Right renal pelvis (tissue), 4 donors: ENCODE measurements at places on chromosomes 4 and X.

- DNase-seq: no peak
Observed at GRCh38 chr4:1191621-1192020, 19.2 kb upstream of the SPON2 start.

- DNase-seq: no peak
Observed at GRCh38 chr4:94523033-94523580, 71.4 kb downstream of the PDLIM5 start.

- DNase-seq: no peak
Observed at GRCh38 chr4:63904201-63904600, 505.0 kb downstream of the TECRL start.

DNA sequence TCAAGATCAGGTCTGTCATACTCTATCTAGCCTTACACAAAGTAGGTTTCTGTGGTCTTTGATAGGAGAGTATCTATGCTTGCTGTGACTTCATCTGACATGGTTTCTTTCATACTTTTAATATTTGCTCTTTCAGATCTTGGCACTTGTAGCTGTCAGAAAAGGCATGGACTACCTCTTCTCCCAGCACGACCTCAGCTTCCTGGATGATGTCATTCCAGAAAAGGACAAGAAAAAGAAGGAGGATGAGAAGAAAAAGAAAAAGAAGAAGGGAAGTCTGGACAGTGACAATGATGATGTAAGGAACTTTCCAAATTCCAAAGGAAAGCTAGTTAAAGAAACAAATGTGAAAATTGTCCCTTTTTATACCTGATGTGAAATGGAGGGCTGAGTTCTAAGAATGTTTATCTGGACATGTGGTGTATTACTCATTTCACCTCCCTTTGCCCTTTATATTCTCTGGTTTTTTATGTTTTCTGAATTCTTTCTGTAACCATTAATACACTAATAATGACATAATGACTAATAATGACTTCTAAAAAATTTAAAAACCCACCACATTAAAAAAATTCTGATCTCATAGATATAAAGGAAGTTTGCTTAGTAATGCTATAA is 221.2 kb downstream of the SLC4A4 start:
- DNase-seq: no peak

DNA sequence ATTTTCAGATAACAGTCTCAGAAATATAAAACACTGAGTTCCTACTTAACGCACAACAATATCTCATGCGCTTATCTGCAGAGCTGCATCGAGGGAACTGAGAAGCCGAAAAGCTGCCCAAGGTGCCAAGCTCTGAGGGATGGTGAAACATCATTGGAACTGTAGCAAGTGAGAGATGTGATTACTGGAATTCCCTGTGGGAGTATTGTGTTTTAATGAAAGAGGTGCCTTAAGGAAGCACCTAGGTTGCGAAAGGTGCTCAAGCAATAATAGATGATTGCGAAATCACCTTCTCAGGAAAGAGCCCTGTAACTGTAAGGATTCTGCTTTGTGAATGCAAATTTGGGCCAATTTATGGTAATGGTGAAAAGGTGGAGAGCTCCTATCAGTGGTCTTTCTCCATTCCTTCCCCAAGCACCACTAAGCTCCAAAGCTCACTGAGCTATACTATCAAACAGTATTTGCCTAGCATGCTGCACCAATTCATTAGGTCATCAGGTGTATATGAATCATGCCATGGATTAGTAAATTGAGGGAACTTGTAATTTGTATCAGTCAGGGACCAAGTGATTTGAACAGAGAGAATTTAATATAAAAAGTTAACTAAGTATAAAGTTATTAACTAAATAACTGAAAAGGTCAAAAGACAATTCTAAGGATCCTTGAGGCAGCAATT is 59.0 kb upstream of the ATP8A1 start:
- no peak for DNase-seq

DNA sequence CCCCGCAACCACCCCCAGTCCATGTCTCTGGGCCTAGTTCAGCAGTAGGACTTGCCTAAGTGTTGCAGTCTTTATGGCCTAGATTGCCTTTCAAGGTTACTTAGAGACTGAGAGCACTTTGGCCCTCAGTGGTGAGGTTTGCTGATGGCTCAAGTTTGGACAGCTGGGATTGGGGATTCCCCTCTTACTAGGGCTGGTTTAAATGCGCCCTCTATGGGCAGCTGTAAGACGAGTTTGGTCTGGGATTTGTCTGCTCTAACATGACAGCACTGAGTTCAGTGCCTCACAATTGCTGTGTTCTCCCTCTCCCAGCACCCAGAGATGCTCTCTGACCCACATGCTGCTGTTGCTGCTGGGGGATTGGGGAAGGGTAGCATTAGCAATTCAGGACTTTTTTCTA is 23.1 kb downstream of the DACH2 start:
- DNase-seq: no peak

DNA sequence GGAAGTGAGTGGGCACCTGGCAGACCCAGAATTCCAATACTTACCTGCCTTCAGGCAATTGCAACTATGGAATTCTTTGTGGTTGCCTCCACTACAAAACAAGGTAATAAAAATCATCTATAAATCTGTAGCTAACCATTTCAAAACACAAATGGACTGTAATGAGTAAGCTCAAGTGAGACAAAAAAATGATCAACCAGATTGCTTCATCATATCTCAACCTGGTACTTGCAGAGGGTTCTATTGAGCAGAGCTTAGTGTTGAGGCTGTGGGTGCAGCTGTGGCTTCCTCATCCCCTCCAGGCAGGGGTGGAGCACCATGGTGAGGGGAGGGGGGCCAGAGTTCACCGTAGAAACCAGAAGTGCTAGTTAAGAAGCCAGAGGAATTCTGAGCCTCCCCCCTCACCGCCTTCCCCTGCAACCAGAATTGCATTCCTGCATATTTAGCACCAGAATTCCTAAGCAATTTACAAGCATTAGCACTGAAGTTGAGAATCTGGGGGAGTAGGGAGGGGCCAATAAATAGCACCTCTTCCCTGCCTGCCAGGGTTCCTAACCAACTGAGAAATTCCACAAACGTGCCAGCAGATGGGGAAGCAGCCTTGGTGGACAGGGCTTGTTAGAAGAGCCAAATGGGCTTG is 11.5 kb downstream of the CTAG1A start:
- DNase-seq: no peak

DNA sequence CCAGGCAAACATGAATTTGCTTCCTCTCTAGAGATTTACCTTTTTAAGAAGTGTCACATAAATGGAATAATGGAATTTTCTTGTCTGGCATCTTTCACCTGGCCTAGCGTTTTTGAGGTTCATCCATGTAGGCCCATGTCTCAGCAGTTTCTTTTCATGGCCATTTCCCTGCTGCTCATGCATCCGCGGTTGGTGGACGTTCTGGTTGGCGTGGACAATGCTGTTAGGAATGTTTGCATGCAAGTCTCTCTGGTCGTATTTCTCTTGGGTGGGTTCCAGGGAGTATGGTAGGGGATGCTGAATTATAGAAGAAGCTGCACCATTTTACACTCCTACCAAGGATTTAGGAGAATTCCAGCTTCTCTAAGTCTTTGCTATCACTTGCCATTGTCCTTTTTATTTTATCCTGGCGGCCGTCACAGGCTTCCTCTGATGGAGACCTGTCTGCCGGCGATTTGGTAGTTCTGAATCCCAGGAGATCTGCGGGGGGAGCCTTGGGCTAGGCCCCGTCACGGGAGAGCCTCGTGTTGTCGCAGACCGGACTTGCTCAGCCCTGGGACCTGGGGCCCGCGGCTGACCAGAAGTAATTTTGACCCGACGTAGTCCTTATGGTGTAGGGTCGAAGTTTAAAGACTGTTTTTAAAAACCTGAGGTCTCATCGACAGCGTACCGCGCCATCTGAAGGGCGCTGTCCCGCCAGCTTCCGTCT is 56.9 kb upstream of the TADA2B start:
- DNase-seq: no peak

DNA sequence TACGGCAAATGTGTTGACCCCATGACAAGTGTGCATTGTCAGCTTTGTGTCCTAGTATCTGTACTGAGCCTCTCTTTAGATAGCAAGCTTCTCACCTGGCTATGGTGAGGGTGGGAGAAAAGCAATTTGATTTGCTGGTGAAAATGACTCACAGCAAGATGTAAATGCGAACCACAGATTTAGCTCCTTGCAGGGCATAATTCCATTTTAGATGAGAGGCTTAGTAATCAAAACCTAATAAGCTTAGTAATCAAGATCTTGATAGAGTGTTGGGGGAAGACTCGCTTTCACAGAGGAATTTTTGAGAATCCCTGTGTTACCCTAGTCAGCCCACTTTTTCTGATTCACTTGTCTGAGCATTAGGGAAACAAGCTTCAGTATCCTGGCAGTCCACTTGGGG is 7.7 kb upstream of the OCIAD2 start:
- no peak for DNase-seq

GRCh38 chrX:132532097-132532496 is 43.3 kb upstream of the MBNL3 start:
- no peak for DNase-seq
